ENCODE measurements at places on chromosomes 11 and 22.

DNA sequence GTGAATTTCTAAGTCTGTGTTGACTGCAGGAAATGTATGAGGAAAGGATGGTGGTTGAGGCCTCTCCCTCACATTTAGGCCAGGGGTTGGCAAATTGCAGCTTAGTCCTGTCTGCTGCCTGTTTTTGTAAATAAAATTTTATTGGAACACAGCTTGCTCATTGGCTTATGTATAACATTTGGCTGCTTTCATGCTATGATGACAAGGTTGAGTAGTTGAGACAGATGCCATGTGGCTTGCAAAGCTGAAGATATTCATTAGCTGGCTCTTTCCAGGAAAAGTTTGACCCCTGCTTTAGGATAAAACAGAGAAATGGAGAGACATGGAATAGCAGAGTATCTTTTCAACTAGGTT is 46.2 kb downstream of the BCR start:
- no peak for DNase-seq

DNA sequence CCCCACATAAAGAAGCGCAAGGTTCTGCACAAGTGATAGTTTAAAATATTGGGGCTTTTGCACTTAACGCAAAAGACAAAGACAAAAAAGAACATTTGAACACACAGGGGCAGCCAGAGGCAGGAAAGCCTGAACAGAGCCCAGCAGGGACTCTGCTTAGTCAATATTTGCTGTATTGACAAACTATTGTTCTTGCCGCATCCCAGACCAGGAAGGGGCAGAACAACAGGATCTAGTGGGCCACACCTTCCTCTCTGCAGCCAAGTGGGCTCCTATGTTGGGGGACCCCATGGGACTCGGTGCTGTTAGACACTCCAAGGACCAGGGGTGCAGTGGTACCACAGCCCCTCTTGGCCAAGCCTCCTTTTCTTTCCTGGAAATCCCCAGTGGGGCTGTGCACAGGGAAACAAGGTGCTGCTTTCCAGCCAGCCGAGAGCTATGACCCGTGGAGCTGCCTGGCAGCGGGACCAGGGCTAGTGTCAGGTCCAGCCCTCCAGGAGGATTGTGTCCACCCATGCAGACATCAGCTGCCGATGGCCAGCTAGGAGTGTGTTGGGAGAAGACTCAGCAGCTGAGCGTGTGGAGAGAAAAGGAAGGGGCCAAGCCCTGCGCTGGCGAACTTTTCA is 43.3 kb upstream of the ANO1 start:
- DNase-seq, result no peak

DNA sequence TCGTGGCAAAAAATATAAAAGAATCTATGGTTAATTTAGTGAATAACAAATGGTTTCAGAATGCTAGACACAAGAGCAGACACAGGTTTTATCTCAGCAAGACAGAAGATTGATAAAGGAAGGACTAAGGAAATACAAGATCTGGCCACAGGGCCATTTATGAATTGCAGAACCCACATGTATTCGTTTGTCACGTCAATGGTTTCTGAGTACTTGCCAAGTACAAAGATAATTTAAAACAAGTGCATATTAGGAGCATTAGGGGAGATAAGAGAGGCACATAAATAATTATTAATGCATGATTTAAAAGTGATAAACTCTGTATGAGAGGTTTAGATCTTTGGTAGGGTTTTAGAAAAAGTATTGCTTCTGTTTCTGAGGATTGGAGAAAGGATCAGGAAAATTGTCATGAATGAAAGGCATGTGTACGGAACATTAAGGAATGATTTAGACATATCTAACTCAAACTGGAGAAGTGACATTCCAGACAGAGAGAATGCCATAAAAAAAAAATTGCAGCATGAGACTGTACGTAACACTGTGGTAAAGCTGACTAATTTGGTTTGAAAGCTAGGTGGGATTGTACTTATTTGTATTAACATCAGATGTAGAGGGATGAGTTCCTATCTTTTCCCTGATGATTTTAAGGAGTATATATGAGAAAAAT is 727.1 kb downstream of the NELL1 start:
- no peak for DNase-seq

- DNase-seq, result no peak
Measured at GRCh38 chr11:128200467-128200866, 386.9 kb downstream of the ETS1 start.

- DNase-seq, result peak; percentile 31
Measured at GRCh38 chr11:129881570-129882170, 13.7 kb downstream of the NFRKB start.

DNA sequence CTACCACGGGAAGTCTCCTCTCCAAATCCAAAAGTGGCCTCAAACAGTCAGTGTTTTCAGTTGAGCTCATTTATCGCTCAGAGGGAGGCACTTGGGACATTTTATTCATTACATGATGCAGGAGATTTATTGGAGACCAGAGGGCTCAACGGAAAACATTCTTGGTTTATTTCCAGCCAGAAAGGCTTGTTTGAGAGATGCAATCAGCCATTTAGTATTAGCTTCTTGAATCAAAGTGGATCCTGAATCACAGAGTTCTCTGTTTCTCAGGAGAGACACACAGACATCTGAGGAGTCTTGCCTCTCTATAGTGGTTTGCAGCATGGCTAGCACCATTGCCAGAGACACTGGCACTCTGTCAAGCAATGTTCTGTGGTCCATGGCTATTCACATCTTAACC is 31.5 kb downstream of the CD44 start:
- peak; percentile 57 for DNase-seq

DNA sequence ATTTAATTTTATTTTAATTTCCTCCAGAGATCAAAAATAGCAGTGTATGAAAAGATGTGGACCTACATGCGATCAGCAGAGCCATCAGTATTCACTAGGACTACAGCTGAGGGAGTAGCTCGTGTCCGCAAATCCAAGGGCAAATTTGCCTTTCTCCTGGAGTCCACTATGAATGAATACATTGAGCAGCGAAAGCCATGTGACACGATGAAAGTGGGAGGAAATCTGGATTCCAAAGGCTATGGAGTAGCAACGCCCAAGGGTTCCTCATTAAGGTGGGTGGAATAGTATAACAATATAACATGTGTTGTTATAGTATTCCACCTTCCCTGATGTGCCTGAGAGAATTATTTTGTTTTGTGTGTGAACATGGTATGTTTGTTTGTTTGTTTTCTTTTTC is 88.3 kb downstream of the MSANTD4 start:
- no peak for DNase-seq

DNA sequence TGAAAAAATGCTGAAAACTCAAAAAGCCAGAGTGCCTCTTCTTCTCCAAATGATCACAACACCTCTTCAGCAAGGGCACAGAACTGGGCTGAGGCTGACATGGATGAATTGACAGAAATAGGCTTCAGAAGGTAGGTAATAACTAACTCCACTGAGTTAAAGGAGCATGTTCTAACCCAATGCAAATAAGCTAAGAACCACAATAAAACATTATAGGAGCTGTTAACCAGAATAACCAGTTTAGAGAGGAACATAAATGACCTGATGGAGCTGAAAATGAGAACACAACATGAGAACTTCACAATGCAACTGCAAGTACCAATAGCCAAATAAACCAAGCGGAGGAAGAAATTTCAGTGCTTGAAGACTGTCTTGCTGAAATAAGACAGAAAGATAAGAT is 9.2 kb downstream of the OR56B4 start:
- DNase-seq, result no peak

DNA sequence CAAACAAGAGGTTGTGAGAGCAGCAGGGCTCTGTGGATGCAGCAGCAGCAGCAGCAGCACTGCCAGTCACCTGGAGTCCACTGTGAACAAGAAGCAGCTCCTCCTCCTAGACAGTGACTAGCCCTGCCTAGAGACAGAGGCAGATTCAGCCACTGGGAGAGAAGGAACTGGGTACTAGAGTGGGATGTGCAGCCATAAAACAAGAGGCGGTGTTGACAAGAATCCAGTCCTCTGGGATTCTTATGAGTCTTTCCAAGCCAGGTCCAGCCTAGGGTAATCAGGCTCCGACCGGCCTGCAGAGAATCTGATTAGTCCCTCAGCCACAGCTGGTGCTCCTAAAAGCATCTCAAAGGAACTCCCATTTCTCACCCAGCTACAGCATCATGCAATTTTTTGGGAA is 83.9 kb upstream of the USP47 start:
- DNase-seq, result no peak

- DNase-seq, result peak; percentile 100
Measured at GRCh38 chr22:30423959-30424533, 1.5 kb upstream of the MTFP1 start.

DNA sequence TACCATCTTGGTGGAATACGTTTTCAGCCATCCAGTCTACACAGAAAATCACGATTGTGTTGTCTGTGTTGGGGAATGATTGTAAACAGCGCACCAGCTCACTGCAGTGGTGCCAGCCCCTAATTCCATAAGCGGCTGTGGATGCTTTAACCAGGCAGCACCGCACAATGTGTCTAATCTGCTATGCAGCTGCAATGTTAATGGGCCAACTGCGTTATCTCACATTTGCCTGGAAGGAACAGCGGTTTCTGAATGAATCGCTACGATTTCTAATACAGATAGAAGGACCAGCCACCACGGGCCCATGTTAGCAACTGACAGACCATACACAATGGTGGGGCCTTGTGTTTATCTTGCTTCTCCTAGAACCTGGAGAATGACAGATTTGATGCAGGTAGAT is 384.5 kb upstream of the KIRREL3 start:
- DNase-seq, result no peak

DNA sequence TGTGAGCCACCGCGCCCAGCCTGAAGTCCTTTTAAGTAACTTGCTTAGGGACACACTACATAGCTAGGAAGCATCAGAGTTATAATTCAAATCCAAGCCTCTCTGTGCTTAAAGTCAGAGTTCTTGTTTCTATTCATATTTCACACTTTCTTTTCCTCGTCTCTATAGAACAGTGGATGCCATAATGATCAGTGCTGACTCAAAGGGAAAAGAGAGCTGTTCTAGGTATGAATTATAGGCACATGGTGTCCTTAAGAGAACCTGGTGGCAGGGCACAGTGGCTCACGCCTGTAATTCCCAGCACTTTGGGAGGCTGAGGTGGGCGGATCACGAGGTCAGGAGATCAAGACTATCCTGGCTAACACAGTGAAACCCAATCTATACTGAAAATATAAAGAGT is 400.2 kb upstream of the DDI1 start:
- no peak for DNase-seq

DNA sequence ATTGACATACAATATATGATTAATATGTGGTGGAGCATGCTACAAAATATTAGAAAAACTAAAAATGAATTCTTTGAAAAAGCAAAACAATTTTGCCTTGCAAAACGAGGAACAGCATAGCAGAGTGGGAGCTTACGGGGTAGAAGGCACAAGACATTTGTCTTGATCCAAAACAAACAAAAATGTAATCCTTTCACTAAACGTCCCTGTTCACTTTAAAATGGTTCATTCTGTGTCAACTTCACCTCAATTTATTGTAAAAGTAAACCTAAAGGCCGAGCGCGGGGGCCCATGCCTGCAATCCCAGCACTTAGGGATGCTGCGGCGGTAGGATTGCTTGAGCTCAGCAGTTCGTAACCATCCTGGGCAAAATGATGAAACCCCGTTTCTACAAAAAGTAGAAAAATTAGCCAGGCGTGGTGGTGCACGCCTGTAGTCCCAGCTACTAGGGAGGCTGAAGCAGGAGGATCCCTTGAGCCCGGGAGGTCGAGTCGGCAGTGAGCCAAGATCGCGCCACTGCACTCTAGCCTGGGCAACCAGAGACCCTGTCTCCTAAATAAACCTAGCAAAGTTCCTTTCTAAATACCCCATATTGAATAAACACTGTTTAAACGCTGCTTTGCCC is 2.0 kb downstream of the PRDM10 start:
- no peak for DNase-seq

DNA sequence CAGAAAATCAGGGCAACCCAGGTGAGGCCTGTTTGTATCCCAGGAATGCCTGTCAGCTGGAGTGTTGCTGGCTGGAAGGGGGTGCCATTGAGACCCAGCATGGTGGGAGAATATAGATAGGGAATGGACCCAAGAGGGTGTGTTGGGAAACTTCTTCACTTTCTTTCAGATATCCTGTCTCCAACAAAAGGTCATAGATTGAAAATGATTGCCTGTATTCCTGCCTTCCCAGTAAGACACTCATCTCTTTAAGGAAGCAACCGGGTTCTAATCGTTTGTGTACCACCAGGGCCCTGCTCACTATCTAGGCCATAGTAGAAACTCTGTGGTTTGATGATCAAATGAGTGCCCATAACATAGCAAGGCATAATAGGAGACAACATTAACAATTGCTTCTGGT is at the start of gene OR51I1:
OR51I1 (minus strand) TSS at position 101 of the 400 bp plus-strand sequence; CDS start at position 101, 0 bp downstream.
- no peak for DNase-seq
